ENCODE measurements at places on chromosomes 5 and 9.

- no peak for DNase-seq
Measured at GRCh38 chr5:74054641-74055421, 428.8 kb downstream of the ARHGEF28 start.

DNA sequence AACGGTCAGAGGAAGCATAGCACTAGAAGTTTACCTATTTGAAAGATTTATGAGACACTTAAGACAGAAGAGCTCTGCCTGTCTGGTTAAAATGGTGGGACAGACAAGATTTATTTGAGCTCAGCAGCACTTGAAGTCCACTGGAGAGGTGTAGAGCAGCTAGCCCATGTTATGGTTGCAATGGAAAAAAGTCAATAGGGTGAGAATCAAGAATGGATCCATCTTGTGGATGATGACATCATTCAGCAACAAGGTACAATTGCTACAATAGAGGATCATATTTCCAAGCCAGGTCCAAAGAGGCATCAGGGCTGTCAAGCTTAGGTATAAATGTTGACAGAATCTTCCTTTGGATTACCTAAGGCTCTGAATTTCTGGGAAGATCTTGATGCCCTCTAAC, 21.1 kb upstream of the ZNF131 start:
- no peak for DNase-seq

DNA sequence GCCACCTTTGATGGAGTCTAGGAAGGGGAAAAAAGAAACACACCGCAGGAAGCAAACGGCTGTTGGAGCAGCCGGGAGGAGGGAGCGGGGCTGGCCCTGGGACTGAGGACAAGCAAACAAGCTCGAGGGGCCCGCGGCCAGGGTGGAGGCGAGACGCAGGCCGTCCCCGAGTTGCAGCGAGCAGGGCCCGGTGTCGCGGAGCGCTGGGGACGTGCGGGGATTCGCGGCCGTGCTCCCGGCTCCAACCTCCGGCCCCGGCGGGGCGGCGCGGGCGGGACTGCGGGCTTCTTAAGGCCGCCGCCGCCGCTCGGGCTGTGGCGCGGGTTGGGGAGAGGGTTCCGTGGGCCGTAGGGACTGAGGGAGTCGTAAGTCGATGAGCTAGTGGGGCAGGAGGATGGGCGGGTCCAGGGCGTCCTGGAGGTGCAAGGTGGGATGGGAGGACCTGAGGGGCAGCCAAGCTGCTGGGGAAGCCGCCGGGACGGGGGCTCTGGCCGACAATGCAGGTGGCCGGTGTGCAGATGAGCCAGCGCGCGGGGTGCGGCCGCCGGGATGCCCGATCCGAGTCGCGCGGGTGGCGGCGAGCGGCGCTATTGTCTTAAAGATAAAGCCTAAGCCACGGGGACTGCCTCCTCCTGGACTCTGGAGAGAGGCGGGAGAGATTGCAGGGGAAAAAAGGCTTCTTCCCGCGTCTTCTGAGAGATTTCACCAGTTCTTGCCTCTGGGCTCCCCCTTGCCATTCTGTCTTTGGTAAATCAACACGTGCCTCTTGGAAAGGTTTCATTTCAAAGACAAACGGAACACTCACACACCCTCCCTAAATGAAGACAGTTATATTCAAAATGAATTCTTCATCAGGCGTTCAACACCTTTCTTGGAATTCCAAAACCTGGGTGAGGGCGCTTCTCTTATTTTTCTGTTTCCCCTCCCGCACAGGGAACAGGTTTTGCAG, 1.6 kb upstream of the HAPLN1 start:
- DNase-seq, result no peak

DNA sequence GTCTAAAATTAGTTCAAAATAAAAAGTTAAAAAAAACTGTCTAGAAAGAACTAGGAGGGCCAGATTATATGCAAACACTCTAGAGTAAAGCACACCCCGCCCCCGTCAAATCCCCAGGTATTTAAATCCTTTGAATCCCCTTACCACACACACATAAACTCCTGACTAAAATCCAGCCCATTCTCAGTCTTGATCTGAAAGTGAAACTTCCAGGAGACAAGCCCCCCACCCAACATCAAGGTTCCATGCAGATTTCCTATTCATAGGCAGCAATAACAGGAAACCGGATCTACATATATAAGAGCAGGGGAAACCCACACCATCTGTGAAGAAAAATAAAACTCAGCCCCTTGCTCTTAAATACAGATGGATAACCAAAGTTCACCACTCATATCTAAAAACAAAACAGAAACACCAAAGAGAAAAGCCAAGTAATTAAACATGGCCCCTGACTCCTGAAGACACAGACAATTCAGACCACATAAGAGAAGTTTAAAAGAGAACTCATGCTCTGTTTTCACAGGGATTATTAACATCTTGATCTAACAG, 42.3 kb downstream of the MARCHF3 start:
- DNase-seq, result no peak

DNA sequence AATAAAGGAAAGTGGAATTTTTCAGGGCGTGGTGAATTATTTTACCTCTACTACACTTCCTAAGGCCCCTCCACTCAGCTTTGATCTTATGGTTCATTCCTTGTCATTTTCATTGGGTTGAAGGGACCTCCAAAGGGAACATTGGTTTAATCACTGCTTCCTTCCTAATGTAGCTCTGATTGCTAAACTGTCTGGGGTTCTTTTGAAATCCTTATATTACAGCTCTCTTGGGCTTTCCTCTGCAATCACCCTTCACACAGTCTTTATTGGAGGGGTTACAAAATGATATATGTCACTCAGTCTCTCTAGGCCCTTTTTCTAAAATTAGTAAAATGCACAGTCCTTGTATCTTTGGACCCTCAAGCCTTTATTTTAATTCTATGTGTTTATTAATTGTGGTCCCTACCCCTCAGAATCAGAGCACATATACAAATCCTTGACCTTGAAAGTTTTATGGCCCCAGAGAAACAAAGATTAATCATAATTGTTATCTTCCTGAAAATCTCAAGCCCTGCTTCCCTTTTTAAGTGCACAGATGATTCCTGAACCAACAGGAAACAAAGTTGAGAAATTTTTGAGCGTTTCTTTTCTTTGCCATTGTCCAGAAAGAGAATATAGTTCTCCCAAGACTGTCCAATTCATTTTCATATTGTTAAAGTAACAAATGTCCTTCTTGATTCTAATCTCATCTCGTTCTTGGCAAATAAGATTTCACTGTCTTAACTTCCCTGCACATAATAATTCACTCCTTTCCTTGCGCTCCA, 330.0 kb downstream of the ARRDC3 start:
- no peak for DNase-seq

All from activated gamma-delta T cell treated with anti-CD3 and anti-CD28 coated beads, Interleukin-2, amount 50 U/mL, for 16 hours (primary cell).